ENCODE measurements at places on chromosomes 4 and X. TPM values are rescaled to one million over a fixed set of nuclear protein-coding genes. Genes with fewer than 3 reads are reported as not detected.

DNA sequence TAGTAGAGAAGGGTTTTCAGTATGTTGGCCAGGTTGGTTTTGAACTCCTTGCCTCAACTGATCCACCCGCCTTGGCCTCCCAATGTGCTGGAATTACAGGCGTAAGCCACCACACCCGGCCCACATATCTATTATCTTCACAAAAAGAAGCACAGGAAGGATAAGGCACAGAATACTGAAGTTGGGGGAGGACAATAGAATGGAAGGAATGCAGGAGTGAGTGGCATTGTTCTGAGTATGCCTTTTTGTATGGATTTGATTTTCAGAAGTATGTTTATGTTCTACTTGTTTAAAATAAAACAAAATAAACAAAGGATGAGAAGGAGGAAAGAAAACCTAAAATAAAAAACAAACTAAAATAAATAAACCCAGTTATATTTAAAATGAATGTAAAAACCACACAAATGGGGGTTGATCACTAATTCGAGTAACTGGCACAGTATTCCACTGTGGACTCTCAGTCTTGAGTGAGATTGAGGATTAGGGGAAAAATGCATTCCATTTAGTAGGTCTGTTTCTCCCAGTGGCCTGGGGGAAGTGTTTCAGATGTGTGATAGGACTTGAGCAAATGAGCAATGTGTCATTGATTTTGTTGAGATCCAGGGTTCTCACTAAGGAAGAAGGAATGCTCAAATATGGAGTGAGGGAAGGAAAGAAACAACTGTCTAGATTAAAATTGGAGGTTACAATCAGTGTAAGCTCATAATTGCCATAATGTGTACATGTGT, 109.0 kb upstream of the C1QTNF7 start:
- no peaks in the 10 kb centered on the region for H3K36me3 ChIP-seq
- DNase-seq, result no peak
- H3K27ac ChIP-seq, result no peak overlapping the region

DNA sequence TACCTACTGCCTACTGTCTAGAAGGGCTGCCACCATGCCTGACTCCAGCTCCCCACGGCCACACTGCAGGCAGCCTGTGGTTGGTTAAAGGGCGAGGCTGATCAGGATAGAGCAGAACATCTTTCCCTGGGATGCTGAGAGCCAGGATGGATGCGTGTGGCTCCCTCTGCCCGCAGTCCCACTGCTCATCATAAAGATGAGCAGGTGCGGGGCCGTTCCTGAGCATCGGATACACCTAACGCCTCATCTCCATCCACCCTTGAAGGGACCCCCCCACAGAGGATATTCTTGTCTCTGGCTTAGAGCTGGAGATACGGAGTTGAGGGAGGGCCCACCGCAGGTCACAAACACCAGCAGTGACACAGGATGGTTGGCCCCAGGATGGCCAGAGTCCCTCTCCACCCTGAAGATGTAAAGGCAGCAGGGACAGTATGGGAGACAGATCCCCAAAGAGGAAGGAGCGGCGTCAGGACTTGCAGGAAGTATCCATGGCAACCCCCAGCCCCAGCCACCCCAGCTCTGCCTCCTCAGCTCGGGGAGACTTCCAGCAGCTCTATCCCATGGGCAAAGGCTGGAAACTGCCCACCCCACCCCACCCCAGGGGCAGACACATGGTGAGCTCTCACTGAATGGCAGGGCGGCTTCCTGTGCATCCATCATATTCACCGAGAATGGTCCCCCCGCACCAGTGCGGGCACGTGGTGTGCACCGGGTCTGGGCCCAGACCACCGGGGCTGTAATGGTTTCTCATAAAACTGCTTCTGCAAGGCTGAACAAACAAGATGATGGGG, 19.3 kb downstream of the PPP2R2C start:
- H3K27me3 ChIP-seq, result no peaks in the 10 kb centered on the region
- H3K4me1 ChIP-seq, result no peaks in the 10 kb centered on the region
- no peak overlapping the region for H3K4me3 ChIP-seq
- no peaks in the 10 kb centered on the region for H3K36me3 ChIP-seq

- DNase-seq, result no peak
- H3K27me3 ChIP-seq, result no peaks in the 10 kb centered on the region
- no peaks in the 10 kb centered on the region for H3K4me1 ChIP-seq
- no peak overlapping the region for H3K4me3 ChIP-seq
- H3K27ac ChIP-seq, result no peak overlapping the region
Observed at GRCh38 chr4:106048250-106048971, 153.1 kb downstream of the NPNT start.

- no peaks in the 10 kb centered on the region for H3K36me3 ChIP-seq
- no peak overlapping the region for H3K27ac ChIP-seq
- no peaks in the 10 kb centered on the region for H3K27me3 ChIP-seq
- no peak overlapping the region for H3K4me3 ChIP-seq
- H3K4me1 ChIP-seq, result no peaks in the 10 kb centered on the region
Observed at GRCh38 chr4:148770377-148770776, 328.2 kb upstream of the NR3C2 start.

- H3K27ac ChIP-seq, result no peak overlapping the region
- H3K4me3 ChIP-seq, result no peak overlapping the region
- no peak for DNase-seq
- no peaks in the 10 kb centered on the region for H3K36me3 ChIP-seq
- no peaks in the 10 kb centered on the region for H3K27me3 ChIP-seq
Observed at GRCh38 chr4:140931911-140932310, 175.7 kb upstream of the TBC1D9 start.

- no peak overlapping the region for H3K27ac ChIP-seq
- H3K4me1 ChIP-seq, result no peaks in the 10 kb centered on the region
- DNase-seq, result peak; percentile 8
- H3K27me3 ChIP-seq, result no peaks in the 10 kb centered on the region
Observed at GRCh38 chr4:23654791-23655190, 235.1 kb downstream of the PPARGC1A start.

GRCh38 chrX:13664020-13664419, 11.1 kb downstream of the TCEANC start:
- H3K4me3 ChIP-seq, result no peak overlapping the region
- peaks cover 13% of the 10 kb centered on the region for H3K36me3 ChIP-seq
- peaks cover 11% of the 10 kb centered on the region for H3K4me1 ChIP-seq
- no peaks in the 10 kb centered on the region for H3K27me3 ChIP-seq
- no peak for DNase-seq

- H3K4me1 ChIP-seq, result no peaks in the 10 kb centered on the region
- no peak overlapping the region for H3K27ac ChIP-seq
- no peaks in the 10 kb centered on the region for H3K36me3 ChIP-seq
- no peak overlapping the region for H3K4me3 ChIP-seq
- no peak for DNase-seq
- no peaks in the 10 kb centered on the region for H3K27me3 ChIP-seq
Observed at GRCh38 chr4:74490736-74491135, 45.8 kb downstream of the AREG start.

DNA sequence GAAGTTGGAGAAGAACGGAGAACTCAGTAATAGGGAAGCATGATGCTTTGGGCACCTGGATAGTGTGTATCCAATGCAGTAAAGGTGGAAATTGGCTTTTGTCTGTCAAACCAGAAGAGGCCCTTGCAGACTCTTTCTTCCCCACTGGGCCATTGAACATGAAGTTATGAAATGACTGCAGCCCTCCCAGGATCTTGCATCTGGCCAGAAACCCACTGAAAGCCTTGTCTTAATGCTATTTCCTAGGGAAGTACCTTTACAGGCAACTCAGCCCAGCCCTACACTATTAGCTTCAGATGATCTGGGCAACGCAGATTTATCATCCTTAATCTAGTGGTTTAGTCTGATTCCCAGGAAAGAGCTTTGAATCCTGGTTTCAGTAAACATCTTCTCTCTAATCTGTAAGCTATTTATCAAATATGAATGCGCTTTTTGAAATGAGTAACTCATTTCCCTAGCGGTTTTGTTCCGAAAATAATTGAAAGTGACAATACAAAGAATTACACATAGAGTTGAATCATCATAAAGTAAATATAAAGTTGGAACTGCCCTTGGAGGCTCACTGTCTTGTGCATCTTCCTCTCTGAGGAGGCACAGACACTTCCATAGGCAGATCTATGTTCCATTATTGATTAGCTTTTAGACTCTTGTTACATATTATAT, 464.1 kb downstream of the IDS start:
- no peak overlapping the region for H3K27ac ChIP-seq
- H3K36me3 ChIP-seq, result no peaks in the 10 kb centered on the region
- no peak overlapping the region for H3K4me3 ChIP-seq
- DNase-seq, result no peak
- H3K27me3 ChIP-seq, result no peaks in the 10 kb centered on the region

GRCh38 chr4:26746802-26747213, 113.8 kb upstream of the STIM2 start:
- no peak for DNase-seq
- no peaks in the 10 kb centered on the region for H3K4me1 ChIP-seq
- H3K4me3 ChIP-seq, result no peak overlapping the region

- H3K27ac ChIP-seq, result no peak overlapping the region
- no peaks in the 10 kb centered on the region for H3K4me1 ChIP-seq
- H3K27me3 ChIP-seq, result no peaks in the 10 kb centered on the region
- H3K4me3 ChIP-seq, result no peak overlapping the region
Observed at GRCh38 chrX:135535077-135535940, 14.8 kb downstream of the INTS6L start.

DNA sequence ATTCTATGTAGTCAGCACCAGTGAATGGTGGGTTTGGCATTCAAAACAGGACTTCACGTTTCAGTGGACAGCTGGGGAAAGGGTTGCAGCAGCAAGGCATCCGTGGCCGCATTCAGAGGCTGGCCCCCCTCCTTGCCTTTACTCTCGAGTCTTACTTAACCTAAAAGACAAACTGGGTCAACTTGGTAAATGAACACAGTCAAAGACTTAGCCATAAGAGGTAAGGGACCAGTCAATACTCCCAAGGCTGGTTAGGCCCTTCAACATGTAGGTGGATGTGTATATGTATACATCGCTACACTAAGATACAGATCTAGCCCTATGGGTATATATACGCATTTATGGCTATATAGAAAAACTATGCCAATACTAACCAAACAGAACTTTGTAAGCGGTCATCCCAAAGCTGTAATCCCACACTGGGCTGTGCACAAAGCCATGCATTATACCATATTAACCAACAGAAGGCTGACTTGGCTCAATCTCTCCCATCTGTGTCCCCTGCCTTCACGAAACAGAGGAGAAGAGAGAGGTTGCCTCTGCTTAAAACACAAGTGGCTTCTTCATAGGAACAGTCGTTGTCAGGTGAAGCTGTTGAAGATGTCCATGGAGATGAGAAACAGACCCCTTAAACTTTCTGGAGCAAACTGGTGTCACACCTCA, 61.9 kb downstream of the TSC22D3 start:
- H3K4me1 ChIP-seq, result peaks cover 4% of the 10 kb centered on the region
- no peak for DNase-seq

- no peaks in the 10 kb centered on the region for H3K36me3 ChIP-seq
- no peak overlapping the region for H3K4me3 ChIP-seq
- no peak overlapping the region for H3K27ac ChIP-seq
- no peaks in the 10 kb centered on the region for H3K27me3 ChIP-seq
- no peak for DNase-seq
- no peaks in the 10 kb centered on the region for H3K4me1 ChIP-seq
Observed at GRCh38 chrX:32599156-32599555, 612.2 kb downstream of the DMD start.

DNA sequence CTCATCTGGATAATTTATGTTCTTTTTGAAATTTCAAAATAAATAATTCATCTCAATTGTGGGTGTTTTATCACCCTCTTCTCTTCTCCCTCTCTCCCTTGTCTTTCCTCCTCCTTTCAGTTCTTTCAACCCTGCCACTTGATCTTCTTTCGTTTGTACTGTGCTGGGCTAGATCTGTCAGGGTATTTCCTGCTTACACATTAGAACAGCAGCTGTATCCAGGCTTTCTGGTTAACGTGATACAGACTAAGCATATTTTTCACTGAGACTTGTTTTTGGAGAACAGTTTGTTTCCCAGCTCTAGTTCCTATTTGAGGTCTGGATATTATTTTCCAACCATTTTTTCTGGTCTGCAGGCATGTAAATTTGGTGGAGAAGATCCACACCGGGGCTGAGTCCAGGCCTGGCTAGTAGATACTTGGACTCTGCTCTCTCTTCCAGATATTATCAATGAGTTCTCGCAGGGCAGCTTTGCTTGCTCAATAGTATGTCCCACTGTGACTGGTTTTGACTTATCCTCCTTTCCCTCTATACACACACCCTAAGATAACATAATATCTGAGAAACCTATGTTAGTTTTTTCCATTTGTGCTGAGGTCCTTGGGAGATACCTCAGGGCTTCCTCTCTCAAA, 1310.7 kb upstream of the TENM3 start:
- no peak overlapping the region for H3K27ac ChIP-seq
- no peak overlapping the region for H3K4me3 ChIP-seq
- no peaks in the 10 kb centered on the region for H3K4me1 ChIP-seq
- no peaks in the 10 kb centered on the region for H3K27me3 ChIP-seq
- H3K36me3 ChIP-seq, result no peaks in the 10 kb centered on the region

GRCh38 chr4:123043013-123043412, 120.6 kb upstream of the NUDT6 start:
- no peaks in the 10 kb centered on the region for H3K4me1 ChIP-seq
- DNase-seq, result no peak
- no peaks in the 10 kb centered on the region for H3K27me3 ChIP-seq
- no peak overlapping the region for H3K4me3 ChIP-seq
- H3K36me3 ChIP-seq, result no peaks in the 10 kb centered on the region

DNA sequence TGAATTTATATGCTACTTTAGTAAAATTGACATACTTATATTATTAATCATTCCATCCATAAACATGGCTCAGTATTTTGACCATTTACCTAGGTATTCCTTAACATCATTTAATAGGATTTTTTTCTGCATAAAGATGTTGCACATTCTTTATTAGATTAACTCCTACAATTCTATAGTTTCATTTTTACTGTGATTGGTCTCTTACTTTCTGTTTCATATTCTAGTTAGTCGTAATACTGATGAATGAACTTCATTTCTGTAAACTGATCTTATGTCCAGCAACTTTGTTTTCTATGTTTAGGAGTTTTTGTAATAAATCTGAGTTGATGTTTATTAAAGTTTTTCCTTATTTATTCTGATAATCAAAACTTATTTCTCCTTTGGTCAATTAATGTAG, 278.2 kb upstream of the CXXC4 start:
- DNase-seq, result no peak
- H3K27ac ChIP-seq, result no peak overlapping the region
- no peak overlapping the region for H3K4me3 ChIP-seq
- no peaks in the 10 kb centered on the region for H3K27me3 ChIP-seq
- H3K36me3 ChIP-seq, result no peaks in the 10 kb centered on the region
- H3K4me1 ChIP-seq, result no peaks in the 10 kb centered on the region

ARMCX6 gene
- 23.2 TPM for polyA plus RNA-seq

SATL1 gene
- not detected for polyA plus RNA-seq

PPP1R2C gene
- not detected for polyA plus RNA-seq

FHIP1A gene
- 1.1 TPM for polyA plus RNA-seq

BDH2 gene
- 65.4 TPM for polyA plus RNA-seq

AFAP1 gene
- 4.1 TPM for polyA plus RNA-seq

NEUROG2 gene
- polyA plus RNA-seq, result not detected

TBC1D8B gene
- 3.2 TPM for polyA plus RNA-seq

MID1IP1 gene
- polyA plus RNA-seq, result 55.0 TPM

CCDC160 gene
- 0.62 TPM for polyA plus RNA-seq
